Pancreas (tissue), 10 donors: ENCODE measurements at places on chromosomes 12 and 14. TPM values are rescaled to one million over a fixed set of nuclear protein-coding genes. Genes with fewer than 3 reads are reported as not detected.

Gene CPNE6
- not detected for polyA plus RNA-seq

DNA sequence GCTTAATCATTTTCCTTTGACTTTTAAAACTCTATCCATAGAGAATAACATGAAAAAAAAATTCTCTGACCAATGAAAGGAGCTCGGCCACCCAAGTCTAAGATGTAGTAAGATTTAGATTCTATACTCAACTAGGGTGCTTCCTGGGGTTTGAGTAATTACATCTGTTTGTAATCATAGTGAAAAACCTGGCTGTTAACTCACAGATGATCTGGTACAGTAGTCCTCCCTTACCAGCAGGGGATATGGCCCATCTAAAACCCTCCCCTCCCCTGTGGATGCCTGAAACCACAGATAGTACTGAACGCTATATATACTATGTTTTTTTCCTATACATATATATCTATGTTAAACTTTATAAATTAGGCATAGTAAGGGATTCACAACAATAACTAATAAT lies 89.2 kb downstream of the DAAM1 start:
- DNase-seq = no peak

Gene JAG2
- 38.3 TPM for polyA plus RNA-seq

DNA sequence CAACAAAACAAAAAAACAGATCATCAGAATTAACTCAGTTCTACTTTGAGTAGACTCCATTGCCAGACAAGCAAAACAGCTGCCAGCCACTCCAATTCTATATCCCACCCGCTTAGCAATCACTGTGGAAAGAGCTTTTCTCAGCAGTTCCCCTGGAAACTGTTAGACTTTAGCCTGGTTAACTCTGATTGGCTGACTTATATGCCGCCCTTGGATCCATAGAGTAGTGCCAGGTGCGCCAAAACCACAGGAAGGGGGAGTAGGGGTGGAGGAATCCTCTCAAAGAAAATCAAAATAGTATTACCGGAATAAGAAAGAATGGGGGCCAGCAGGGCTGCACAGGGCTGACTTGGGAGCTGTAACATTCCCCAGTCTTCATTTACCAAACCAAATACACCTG lies 5.4 kb upstream of the EML5 start:
- no peak for DNase-seq

Gene TOMM20L
- polyA plus RNA-seq = not detected

- no peak for DNase-seq
Observed at GRCh38 chr12:107590814-107591375, 94.7 kb upstream of the PWP1 start.

Gene VRTN
- polyA plus RNA-seq = not detected

DNA sequence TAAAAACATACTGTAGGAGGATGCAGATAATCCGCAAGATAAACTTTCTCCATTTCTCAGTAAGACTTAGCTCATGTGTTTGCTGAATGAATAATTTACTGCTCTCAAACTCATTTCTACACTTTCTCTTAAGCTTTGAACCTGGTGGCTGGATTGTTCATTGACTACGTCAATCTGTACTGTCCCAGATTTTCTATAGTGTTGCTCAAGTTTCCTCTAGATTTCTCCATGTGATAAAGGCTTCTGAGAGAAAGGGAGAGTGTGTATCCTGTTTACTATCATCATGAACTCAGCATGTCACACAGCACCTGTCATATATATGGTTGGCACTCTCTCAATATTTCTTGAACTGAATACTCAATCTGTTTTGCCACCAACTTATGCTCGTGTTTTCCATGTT lies 518.0 kb upstream of the TBX3 start:
- DNase-seq = no peak

DNA sequence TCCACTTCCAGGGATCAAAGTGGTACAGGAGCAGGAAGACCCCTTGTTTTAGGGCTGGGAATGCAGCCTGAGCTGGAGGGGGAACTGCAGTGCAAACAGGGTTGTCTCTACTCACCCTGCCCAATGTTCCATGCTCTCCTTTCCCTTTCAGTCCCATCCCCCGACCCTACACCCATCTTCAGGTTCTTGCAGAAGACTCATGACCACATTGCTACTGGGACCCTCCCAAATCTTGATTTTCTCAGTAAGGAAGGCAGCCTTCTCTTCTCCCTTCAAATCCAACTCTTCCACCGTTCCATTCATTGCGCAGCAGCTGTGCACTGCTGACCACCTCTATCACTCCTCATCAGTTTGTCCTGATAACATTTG lies 1.9 kb downstream of the SERPINA11 start:
- DNase-seq = no peak

DNA sequence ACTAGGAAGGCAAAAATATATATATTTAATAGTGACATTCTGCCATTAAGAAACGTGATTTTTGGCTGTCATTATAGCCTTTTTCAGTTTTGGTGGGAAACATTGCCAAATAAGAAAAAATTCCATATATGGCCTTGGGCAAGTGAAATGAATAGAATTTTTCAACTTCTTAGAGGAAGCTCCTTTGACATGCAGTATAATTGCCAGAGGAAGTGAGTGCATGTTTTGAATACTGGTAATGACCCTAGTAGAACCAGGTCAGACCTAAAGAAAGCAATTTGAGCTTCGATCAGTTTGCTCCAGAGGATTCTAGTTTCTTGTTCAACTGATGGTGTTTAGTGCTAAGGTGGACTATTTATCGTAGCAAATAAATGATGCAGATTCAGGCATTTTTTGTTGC lies 26.2 kb upstream of the TRIM9 start:
- DNase-seq = no peak

- DNase-seq = no peak
Observed at GRCh38 chr12:123634142-123634561, 523 bp downstream of the GTF2H3 start.

DNA sequence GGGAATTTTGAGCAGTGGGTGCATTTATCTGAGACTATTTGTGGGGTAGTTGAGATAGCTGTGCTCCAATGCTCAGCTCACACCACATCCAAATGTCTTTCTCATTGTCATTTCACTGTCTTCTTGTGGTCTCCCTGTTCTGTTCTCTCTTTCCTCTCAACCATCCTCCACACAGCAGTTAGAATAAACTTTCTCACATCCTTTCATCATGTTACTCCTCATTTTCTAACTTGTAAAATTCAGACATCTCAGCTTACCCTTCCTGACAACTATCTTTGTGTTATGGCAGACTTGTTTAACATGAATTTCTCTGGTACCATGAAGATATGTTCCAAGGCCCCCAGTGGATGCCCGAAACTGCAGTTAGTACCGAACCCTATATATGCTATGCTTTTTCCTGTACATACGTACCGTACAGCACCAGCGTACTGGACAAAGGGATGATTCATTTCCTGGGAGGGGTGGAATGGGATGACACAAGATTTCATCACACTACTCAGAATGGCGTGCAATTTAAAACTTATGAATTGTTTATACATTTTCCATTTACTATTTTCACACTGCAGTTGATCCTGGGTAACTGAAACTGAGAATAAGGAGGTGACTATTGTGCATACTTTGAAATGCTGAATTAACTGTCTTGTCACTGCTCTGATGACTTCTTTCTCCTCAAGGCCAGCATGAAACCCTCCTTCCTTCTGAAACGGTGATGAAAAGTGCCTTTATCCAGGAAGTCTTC lies 177.1 kb upstream of the SLC38A2 start:
- no peak for DNase-seq

GRCh38 chr12:75459755-75460154 lies 20.8 kb upstream of the GLIPR1 start:
- DNase-seq = no peak

DNA sequence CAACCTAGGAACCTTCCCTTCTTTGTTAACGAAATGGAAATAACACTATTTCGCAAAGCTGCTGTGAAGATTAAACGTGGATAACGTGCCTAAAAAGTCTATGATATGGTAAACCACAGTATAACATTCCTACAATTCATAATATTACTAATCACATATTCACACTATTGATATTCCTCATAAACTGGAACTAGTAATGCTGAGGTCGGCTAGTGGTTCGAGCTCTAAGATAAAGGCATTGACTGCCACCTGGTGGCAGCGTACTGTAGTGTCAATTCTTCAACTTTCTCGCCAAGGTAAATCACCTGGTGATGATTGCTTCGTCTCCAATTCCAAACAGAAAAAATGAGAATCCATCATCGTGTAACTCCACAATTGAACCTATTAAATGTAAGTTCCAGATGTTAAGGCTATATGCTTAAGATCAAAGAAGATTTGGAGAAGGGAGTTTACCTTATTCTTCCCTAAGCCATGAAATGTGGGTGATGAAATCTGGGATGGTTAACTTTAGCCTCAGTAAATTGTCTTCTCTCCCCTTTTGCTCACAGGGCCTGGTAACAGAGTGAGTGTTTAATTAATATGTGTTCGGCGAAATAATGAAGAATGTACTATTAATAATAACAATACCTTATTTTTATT lies 197.5 kb upstream of the TMEM132C start:
- no peak for DNase-seq

Gene KLHL33
- 0.15 TPM for polyA plus RNA-seq

Gene RPGRIP1
- polyA plus RNA-seq = 0.08 TPM

DNA sequence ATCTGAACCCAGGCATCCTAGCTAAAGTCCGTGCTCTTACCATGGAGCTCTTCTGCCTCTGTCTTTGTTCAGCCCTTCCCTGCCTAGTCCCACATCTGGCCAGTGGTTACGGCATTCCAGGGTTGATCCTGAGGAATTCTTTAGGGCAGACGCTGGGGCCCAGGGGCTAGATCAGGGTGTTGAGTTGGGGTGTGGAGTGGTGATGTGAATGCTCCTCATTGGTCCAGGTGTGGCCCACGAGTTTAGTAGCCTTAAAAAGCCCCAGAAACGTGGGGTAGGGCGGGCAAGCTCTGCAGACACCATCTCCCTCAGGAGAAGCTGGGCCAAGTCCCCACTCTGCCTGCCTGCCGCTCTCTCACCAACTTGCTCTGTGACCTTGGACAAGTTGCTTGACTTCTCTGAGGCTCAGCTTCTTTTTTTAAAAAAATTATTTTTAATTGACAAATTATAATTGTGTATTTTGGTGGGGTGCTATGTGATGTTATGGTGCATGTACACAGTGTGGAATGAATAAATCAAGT lies 9.0 kb upstream of the SERPINA6 start:
- no peak for DNase-seq

Gene TAS2R8
- not detected for polyA plus RNA-seq

DNA sequence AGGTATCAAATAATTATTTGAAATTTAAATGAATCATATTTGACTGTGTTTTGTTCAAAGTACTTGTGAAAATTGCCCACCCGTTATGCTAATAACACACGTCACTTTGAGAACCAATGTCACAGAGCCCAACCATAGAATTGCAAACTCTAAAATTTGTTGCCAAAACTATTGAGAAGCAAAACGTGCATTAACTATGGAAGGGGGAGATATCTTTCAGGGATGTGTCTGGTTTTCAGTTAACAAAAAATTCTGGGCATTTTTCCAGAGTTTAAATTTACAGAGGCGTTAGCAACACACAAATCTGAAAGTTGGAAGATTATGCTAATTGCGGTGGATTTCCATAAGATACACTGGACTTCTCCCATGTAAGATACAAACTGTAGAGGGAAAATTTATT lies 371.8 kb upstream of the E2F7 start:
- DNase-seq = no peak

- no peak for DNase-seq
Observed at GRCh38 chr14:90703841-90704737, 112.1 kb downstream of the TTC7B start.

DNA sequence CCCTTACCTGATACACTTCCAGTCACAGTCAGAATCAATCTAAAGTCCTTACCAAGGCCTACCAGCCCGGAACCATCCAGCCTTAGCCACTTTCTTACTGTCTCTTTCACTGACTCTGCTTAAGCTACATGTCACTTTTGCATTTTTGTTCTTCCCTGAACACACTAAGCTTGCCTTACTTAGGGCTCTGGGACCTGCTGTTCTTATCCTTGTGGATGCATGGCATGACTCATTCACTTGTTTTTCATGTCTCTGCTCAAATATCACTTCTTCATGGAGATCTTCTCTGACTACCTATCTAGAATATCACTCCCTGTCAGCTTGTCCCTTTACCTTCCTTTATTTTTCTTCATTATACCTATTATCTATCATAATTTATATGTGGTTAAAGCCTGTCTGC lies 65.6 kb upstream of the ZDHHC17 start:
- DNase-seq = no peak

Gene BRF1
- 50.2 TPM for polyA plus RNA-seq
